ENCODE measurements at places on chromosomes 3 and 15. TPM values are rescaled to one million over a fixed set of nuclear protein-coding genes. Genes with fewer than 3 reads are reported as not detected.

DNA sequence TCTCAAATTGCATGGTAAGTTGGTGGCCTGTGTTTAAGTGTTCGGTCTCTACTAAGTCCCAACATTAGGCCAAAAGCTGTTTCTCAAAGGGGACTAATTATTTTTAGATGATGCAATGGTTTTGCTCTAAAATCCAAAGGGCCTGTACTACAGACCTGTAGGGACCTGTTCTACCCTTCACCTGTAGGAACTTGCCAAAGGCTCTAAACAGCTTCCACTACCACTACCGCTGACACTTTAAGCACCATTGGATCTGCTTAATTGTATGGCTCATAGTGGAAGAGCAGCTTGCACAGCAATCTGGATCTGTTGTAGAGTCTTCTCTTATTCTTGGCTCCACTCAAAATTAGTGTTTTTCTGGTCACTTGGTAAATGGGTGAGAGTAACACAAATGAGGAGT, 346.8 kb downstream of the EPHA6 start:
- no peak overlapping the region for H3K27ac ChIP-seq
- DNase-seq = no peak
- no peaks in the 10 kb centered on the region for H3K27me3 ChIP-seq
- H3K4me1 ChIP-seq = no peaks in the 10 kb centered on the region
- H3K4me3 ChIP-seq = no peak overlapping the region

KBTBD8 gene
- 2.3 TPM for total RNA-seq

SSUH2 gene
- 0.12 TPM for total RNA-seq

GRCh38 chr15:65688462-65688861, 66.7 kb downstream of the SLC24A1 start:
- no peaks in the 10 kb centered on the region for H3K27me3 ChIP-seq
- no peak overlapping the region for H3K27ac ChIP-seq
- no peak overlapping the region for H3K4me3 ChIP-seq
- no peaks in the 10 kb centered on the region for H3K4me1 ChIP-seq
- DNase-seq = no peak
- H3K36me3 ChIP-seq = no peaks in the 10 kb centered on the region

DNA sequence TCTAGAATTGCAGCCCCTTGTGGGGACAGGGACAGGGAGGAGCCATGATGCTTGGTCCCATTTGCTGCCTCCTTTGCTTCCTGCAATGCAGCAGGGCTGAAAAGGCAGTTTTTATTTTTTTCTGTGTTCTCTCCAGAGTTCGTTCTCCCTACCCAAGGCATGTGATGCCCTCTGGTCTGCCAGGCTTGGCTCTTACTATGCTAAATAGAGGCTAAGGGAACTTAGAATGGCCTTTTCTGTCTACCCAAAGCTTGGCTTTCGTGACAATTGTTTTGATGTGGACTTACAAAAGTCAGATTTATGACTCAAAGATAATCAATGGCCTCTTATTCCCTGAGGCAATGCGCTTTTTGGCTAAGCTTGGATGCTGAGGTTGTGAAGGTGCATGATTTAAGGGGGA, 293.3 kb upstream of the TBL1XR1 start:
- no peak for DNase-seq
- no peaks in the 10 kb centered on the region for H3K4me1 ChIP-seq
- H3K36me3 ChIP-seq = no peaks in the 10 kb centered on the region
- H3K27ac ChIP-seq = no peak overlapping the region
- no peaks in the 10 kb centered on the region for H3K27me3 ChIP-seq

IL5RA gene
- 0.18 TPM for total RNA-seq

DNA sequence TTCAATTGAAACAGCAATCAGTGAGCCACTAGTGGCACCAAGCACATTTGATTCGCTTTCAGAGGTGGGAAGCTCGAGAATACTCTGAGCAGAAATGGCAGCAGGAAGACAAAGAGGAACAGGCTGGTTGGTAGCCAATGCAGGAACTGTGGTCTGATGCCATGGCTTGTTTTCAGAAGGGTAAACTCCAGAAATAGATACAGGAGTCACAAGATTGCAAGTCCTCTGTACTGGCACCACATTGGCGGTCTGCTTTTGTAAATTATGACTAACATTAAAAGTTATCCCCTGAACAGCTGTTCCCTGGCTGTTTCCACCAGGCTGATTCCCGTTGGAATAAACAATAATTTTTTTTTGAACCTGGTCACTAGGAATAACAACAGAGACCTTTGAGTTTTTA, 35.5 kb downstream of the USF3 start:
- no peak overlapping the region for H3K4me3 ChIP-seq
- no peak for DNase-seq
- H3K27me3 ChIP-seq = no peaks in the 10 kb centered on the region

GRCh38 chr3:194103983-194104751, 31.8 kb upstream of the HES1 start:
- no peak for DNase-seq
- no peak overlapping the region for H3K4me3 ChIP-seq
- no peaks in the 10 kb centered on the region for H3K4me1 ChIP-seq
- no peaks in the 10 kb centered on the region for H3K36me3 ChIP-seq
- H3K27ac ChIP-seq = no peak overlapping the region

ST6GAL1 gene
- total RNA-seq = 14.1 TPM

DNA sequence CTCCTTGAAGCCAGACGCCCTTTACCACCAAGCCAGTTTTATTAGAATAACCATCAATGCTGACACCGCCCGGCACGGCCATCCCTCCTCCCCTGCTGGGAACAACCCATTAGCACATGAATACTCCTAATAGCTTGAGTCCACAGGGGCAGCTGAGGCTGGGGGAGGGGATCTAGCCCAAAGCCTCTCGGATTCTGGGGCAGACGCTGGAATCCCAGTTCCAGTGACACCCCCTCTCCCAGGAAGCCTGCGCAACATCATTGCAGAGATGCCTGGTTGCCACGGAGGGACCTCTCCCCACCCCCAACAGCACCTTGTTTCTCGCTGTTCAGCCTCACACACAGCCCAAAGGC, 1.2 kb upstream of the LINGO1 start:
- H3K27ac ChIP-seq = no peak overlapping the region
- H3K4me3 ChIP-seq = no peak overlapping the region
- H3K36me3 ChIP-seq = no peaks in the 10 kb centered on the region
- H3K4me1 ChIP-seq = peaks cover 10% of the 10 kb centered on the region

Measured in adrenal gland (tissue), 19 donors.